ENCODE measurements at places on chromosomes 7 and 10.

GRCh38 chr10:105875050-105875449, 1234.0 kb downstream of the SORCS3 start:
- DNase-seq: no peak

DNA sequence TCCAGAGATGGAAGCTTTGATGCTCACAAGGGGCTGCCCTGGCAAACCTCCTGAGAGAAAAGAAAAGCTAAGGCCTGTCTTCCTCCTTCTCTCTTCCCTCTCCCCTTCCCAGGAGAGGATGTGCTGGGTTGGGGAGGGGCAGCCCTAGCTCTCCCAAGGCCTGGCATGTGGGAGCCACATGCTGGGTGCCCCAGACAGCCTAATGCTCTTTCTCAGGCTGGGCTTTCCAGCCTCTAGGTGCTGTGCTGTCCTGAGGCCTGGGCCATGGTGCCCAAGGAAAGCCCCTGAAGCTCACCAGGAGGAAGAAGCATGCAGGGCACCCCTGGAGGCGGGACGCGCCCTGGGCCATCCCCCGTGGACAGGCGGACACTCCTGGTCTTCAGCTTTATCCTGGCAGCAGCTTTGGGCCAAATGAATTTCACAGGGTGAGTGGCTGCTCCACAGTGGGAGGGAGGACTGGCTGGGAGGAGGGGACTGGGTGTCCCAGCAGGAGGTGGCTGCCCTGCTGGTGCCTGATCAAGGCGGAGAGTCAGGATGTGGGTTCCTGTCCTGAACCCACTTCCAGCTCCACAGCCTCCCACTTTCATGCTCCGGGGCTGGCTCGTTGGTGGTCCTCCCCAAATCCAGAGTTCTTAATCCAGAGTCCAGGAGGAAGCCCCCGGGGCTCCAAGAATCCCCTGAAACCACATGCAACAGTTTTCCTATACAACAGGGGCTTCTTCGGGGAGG, 1.7 kb downstream of the CPA5 start:
- DNase-seq: no peak

DNA sequence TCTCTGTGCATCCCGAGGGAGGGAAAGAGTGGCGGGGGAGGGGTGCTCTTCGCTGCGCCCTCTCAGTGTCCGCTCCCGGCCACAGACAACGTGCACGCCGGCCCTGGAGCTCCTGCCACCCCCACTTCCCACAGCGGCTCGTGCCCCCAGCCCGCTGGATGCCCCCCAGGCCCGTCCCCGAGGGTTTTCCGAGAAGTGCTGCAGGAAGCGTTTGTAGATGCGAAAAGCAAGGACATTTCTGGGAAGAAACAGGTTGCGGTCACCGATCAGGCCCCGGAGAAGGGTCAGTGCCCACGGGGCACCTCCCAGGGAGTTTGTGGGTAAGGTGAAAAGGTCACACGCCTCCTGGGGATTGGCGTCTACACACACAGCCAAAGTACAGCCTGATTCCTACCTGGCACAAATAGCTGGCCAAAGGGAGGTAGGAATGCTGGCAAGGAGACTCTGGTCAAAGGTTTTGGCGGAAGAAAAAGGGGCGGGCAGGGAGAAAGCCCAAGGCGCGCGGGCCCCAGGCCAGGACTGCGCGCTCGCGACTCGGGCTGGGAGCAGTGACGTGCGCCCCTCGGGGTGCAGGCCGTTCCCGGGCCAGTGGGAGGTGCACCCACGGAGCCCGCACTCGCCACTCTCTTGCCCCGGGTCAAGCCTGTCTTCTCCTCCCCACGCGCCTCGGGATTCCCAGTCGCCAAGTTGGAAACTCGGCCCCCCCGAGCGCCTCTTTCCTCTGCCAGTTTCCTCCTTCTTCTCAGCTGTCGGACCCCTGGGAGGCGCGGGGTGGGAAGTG, 1.5 kb upstream of the NRP1 start:
- no peak for DNase-seq

GRCh38 chr10:13708256-13708990, 121.7 kb downstream of the PRPF18 start:
- no peak for DNase-seq

GRCh38 chr10:132353456-132354355, 21.7 kb downstream of the LRRC27 start:
- DNase-seq: no peak

DNA sequence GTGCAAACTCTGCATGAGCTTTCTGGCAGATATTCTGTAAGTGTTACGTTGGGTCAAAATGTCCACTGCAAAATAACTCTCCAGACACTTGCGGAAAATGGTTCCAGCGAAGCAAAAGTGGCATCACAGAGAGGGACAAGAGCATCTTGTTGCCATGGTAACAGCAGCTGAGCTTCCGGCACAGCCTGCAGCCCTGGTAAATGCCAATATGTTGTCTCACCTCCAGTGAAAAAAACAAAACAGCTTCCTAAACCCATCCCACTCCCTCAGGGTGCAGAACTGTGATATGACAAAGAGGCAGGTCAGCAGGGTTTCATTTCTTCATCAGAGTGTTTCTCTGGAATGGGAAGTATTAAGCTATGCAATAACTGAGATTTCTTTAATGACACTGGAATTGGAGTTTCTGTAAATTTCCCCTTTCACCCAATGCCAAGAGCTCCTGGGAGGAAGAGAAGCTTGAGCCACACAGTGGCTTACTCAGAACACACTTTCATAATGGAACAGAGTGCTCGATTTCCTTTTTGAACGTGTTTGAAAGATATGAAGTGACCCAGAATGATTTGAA, 65.6 kb downstream of the FOXI2 start:
- DNase-seq: no peak

- DNase-seq: no peak
Measured at GRCh38 chr10:27470885-27471284, 33.2 kb upstream of the RAB18 start.

- DNase-seq: no peak
Measured at GRCh38 chr7:78185149-78185745, 386.7 kb downstream of the PHTF2 start.

GRCh38 chr10:34364253-34365037, 450.7 kb downstream of the PARD3 start:
- no peak for DNase-seq

DNA sequence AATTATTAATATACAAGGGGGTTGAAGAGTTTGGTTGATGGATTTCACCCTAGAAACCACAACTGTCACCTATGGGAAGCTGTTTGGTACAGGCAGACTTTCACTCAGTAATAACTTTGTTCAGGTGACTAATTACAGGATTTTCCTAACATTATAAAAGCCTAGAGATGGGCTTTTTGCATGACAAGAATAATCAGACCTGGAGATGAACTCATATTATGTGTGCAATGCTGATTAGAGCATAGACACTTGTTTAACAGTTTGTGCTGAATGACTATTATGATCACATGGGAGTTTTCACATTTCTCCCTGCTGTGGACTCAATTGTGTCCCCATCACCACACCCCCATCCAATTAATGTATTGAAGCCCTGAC, 90.2 kb upstream of the STEAP4 start:
- no peak for DNase-seq

GRCh38 chr10:49118430-49119074, 3.2 kb upstream of the VSTM4 start:
- DNase-seq: no peak

DNA sequence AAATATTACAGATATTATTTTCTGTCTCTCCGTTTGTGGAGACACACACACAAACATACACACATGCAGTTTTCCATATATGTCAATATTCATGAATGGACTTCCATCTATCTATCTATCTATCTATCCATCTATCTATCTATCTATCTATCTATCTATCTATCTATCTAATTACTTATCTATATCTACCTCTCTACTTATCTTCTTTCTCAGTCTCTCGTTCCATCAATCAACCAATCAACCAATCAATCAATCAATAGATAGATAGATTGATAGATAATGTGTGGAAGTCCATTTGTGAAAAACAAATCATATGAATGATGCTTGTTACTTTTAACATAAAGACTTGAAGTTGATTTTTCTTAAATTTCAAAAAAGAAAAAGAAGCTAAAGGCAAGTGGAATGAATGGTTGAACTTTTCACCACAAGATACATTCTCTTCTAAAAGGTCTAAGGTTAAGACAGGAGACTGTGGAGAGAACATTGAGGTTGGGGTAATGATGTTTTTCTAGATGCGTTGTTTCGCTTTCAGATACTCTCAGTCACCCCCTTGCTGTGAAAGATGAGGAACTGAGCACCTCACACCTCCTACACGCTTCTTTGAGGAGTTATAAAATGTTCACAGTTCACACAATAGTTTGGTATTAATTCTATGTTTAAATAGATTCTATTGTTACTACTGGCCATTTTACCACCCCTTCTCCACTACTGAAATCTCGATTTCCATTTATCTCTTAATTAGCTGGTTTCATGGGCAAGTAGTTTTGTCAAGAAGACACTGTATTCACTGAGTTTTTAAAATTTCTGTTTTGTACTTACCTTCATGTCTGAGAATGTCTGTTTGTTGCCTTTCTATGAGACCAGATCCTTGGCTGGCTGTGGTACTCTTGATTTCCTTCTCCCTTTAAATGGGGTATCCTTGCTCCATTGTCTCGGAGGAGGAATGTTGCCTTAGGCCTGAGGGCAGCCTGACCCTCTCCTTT, 114.1 kb downstream of the EMX2 start:
- no peak for DNase-seq

- no peak for DNase-seq
Measured at GRCh38 chr10:73965890-73966768, 31.8 kb upstream of the VCL start.

DNA sequence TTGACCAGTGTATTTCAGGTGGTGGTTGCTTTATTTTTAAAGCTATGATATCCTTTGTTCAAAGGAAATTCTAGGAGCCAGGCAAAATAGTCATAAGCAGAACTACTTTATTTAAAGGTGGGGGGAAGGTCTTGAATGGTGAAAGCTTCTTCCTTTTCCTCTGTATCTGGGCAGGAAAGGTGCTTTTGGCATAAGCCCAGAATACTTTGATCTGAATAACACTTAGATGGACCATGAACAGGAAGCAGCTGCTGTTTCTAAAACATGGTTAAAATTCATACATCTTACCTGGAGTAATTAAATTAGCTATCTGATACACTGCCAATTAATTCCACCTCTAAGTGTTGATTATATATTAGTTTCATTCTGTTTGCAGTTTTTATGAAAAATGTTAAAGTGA, 13.3 kb downstream of the ZNF804B start:
- DNase-seq: no peak

DNA sequence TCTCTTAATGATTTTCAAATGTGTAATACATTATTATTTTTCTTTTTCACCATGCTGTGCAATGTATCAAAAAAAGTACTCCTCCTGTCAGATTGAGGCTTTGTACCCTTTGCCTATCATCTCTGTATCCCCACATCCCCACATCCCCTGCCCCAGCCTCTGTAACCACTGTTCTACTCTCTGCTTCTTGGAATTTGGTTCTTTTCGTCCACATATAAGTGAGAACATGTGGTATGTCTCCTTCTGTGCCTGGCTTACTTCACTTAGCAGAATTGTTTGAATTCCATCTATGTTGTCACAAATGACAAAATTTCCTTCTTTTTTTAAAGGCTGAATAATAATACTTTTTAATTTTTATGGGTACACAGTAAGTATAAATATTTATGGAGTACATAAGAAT, 13.8 kb downstream of the TAF3 start:
- no peak for DNase-seq

- DNase-seq: no peak
Measured at GRCh38 chr10:46215426-46215825, 71.4 kb upstream of the ANTXRL start.

DNA sequence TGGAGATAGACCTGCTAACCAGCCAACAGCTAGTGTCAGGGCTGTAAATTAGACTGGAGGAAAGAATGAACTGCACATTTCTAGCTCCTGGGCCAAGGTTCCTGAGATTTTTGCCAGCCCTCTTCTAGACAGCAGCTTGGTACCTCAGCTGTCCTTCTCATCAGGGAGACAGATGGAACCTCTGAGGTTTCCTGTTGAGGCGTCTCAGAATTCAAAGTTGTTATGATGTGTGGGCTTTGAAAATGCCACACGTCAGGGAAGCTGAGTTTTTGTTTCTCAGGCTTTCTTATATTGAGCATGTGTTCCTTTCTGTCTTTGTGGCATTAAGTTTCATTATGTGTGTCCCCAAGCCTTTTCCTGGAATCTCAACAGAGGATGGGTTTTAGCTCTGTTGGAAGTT, 736.6 kb downstream of the AUTS2 start:
- DNase-seq: no peak

- no peak for DNase-seq
Measured at GRCh38 chr7:47908720-47909119, 39.5 kb downstream of the PKD1L1 start.

DNA sequence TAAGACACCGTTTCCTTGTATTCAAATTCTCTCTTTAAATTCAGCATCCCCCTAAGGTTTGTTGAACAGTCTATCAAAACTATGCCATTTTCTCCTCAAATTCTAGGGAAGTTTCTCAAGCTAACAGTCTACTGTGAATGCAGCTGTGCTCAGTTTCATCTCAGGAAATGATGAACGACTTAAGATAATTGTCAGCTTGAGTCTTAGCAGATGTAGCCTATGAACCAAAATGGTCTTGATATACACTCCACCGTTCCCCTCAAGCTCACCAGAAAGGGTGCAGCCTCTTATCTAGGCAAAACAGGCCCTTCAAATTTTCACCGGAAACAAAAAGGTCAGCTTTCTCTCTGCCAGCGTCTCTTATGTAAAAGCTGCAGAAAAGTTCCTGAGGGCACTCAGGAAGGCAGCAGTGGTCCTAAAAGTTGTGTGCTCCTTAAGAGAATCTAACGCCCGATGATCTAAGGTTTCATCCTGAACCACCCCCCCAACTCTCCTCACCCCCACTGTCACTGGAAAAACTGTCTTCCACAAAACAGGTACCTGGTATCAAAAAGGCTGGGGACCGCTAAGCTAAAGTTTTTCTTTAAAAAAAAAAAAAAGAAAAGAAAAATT, 2.1 kb downstream of the DNAJC9 start:
- no peak for DNase-seq

DNA sequence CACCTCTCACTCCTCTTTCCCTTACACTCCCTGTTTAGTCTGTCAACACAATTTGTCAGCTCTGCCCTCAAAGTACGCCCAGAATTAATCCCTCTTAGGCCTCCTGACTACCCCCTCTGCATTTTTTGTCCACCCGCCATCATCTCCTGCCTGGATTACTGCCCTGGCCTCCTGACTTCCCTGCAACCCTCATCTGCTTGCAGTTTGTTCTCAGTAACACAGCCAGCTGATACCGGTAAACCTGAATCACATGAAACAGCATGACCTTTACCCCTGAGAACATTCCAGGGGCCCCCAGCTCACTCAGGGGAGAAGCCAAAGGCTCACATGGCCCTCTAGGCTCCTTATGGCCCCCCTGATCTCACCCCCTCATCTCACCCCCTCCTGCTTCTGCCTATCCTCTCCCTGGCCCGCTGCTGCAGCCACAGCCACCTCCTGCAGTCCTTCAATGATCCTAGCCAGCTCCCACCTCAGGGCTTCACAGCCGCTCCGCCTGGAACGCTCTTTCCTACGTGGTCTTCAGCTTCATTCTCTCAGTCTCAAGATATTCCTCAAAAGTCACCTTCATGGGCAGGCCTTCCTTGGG, 8.9 kb downstream of the C10orf53 start:
- DNase-seq: no peak

DNA sequence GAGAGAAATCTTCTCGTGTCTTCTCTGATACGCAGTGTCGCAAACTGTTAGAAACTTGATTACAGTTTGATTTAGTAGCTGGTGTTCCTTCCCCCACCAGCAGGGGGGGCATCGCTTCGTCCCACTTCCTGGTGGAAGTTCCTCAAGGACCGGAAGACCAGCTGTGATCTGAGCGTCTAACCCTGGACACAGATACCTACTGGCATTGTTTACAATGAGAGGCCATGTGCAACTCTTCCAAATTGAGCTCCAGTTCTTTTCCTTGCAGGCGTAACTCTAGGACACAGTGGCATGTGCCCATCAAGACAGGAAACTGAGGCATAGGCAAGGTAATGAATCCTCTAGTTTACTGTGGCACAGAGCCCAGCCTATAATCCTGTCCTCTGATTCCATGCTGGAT, 219.0 kb downstream of the CCDC3 start:
- no peak for DNase-seq

All from effector memory CD4-positive, alpha-beta T cell (primary cell).